ENCODE measurements at places on chromosomes 12 and 14. TPM values are rescaled to one million over a fixed set of nuclear protein-coding genes. Genes with fewer than 3 reads are reported as not detected.

PIGH gene
- 19.4 TPM for total RNA-seq

VDR gene
- 3.0 TPM for total RNA-seq

LBHD2 gene
- total RNA-seq: not detected

MFAP5 gene
- total RNA-seq: not detected

TAC3 gene
- total RNA-seq: not detected

FAM90A1 gene
- total RNA-seq: 0.62 TPM

PTPRR gene
- total RNA-seq: 0.27 TPM

NRDE2 gene
- total RNA-seq: 21.3 TPM

RNASE1 gene
- total RNA-seq: 0.40 TPM

COL2A1 gene
- 0.66 TPM for total RNA-seq

PTGER2 gene
- 0.77 TPM for total RNA-seq

TEX52 gene
- total RNA-seq: not detected

DPF3 gene
- total RNA-seq: 3.2 TPM

FGF23 gene
- total RNA-seq: not detected

STYX gene
- 8.7 TPM for total RNA-seq

CORO1C gene
- 212 TPM for total RNA-seq

KERA gene
- not detected for total RNA-seq

VSX2 gene
- total RNA-seq: not detected

PRPH gene
- total RNA-seq: 0.31 TPM

P2RX7 gene
- 2.2 TPM for total RNA-seq

ALKBH1 gene
- total RNA-seq: 15.4 TPM

DNAI7 gene
- total RNA-seq: not detected

MYO1A gene
- total RNA-seq: 0.08 TPM

PPP1R1A gene
- total RNA-seq: not detected

FBLN5 gene
- 0.28 TPM for total RNA-seq

CHMP4A gene
- 33.0 TPM for total RNA-seq

BATF gene
- 107 TPM for total RNA-seq

C12orf60 gene
- total RNA-seq: 1.8 TPM

CTDSP2 gene
- 99.5 TPM for total RNA-seq

RNFT2 gene
- total RNA-seq: 17.3 TPM

KCNMB4 gene
- 0.13 TPM for total RNA-seq

TAS2R43 gene
- 0.45 TPM for total RNA-seq

FAM181A gene
- total RNA-seq: not detected

SYNE3 gene
- 40.0 TPM for total RNA-seq

CLEC1A gene
- not detected for total RNA-seq

TAS2R13 gene
- total RNA-seq: 1.0 TPM
